Fibroblast of skin of left quadriceps (primary cell): ENCODE measurements at places on chromosomes 1 and 21.

- no peak for DNase-seq
Measured at GRCh38 chr1:152870831-152871730, 7.0 kb upstream of the SMCP start.

- DNase-seq: no peak
Measured at GRCh38 chr1:47388891-47389238, 27.2 kb upstream of the FOXE3 start.

DNA sequence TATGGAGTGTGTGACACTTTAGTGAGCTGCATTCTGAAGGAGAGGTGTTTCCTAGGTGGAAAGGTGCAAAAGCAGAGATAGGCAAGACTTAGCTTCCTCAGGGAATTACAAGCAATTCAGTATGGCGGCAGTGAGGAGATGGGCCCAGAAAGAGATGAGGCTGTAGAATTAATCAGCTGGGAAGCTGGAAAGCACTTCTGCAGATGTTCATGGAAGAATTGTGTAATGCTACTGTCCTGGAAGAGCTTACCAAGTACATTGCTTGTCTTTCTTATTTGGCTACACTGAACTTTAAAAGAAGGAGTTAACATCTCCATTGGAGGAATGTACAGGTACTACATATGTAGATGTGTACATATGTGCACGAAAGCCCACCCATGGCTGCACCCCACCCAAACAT, 103.7 kb upstream of the DPT start:
- no peak for DNase-seq

DNA sequence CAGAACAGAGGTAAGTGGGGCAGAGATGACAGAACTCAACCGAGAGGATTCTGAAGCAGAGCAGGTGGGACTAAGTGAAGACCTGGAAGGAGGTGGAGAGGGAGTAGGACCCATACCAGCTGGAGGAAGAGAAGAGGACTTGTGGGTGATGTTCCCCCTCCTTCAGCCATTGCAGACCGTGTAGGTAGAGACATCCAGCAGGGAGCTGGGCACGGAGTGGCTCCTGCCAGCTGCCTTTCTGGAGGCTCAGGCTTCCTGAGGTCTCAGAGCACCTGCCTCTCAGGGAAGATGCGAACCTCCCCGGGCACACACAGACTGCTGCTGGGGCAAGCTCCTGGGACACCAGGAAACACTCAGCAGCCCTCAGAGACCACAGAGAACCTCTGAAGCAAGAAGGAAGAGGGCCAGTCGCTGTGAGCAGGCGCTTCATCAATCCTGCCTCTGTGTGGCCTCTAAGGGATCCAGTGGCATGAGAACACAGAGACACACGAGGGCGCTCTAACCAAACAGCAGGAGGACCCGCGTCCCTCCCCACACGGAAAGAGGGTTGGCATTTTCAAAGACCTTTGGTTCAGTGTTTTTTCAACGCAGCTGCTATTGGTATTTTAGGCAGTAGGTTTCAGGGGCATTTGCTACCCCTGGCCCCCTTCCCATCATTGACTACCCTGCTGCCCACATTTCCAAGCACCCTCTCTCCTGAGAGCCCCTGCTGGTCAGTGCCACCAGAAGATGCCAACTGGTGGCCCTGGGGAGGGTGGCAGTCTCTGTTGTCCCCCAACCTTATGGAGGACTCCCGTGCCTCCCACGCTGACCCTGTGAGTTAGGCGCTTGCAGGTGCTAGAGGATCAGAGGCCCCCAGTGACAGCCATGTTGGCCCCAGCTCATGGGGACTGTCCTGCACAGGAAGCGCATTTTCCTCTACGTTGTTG, 89.6 kb upstream of the EDN2 start:
- peak; percentile 68 for DNase-seq

DNA sequence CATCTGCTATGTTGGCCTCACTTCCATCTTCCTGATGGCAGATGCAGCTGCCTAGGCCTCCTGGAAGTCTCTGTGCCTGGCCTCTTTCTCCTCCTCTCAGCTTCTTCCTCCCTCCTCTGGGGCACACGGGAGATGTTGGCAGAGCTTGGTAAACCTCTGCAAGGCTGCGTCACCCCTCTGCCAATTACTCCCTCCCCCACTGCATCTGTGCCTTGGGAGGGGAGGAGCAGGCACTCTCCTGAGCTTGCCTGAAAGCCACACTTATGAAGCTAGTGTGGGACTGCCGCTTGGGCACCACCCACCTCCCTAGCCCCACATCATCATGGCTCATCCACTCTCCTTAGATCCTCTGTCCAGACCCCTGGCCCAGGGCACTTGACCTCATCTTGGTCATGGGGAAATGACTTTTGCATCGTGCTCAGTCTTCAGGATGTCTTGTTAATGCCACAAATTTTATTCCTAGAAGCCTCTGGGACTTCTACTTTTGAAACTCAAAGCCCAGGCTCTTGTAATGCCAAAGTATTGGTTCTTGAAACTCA, 7.3 kb upstream of the TMEM51 start:
- no peak for DNase-seq

DNA sequence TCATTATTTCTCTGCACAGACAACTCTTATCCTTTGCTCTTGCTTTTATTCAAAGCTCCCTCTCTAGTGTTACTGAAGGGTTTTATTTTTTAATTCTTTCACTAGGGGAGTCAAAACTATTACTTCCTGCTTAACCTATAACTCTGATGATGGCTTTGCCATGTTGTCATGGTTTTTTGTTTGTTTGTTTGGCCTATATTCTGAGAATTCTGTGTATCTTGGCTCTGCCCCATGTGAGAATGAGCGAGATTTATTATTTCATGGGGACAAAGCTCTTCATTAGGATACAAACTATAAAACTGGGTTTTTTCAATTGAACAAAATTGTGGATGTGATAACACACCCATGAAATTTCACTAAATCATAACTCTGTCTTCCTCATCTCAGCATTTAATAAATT, 190.5 kb upstream of the C1orf105 start:
- no peak for DNase-seq

DNA sequence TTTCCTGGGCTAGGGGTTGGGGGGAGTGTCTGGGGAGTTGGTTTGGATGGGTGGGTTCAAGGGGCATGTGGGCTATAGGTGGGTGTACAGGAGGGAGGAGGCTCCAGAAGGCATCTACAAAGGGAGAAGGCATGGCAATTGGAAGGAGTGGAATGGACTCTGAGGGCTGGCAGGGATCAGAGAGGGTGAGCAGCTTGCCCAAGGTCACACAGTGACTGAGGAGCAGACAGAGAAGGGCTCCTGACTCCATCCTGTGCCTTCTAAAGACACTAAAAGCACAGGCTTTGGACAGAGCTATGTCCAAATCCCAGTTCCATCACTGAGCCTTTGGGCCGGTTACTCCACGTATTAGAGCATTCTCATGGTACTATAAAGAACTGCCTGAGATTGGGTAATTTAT, 151.8 kb downstream of the PTPRU start:
- no peak for DNase-seq

DNA sequence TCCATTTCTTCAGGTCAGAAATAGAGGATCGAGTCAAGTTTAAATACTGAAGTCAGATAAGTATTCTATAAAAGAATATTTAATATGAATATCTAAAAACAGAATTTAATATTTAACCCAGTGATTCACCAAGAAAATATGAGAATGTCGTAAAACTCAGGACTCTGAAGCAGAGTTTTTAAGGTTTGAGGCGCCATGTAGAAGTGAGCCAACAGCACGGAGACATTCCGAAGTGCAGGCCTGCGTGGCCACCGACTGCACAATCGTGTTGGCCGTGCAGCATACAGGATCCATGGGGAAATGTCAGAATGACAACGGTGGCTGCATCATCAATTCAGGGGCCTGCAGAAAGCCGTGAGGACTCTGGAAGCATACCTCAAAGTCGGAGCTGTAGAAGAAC, 23.4 kb downstream of the MRAP start:
- DNase-seq: no peak

GRCh38 chr21:39319814-39320332, 6.4 kb upstream of the BRWD1 start:
- DNase-seq: no peak

GRCh38 chr21:15729346-15729673, 472 bp upstream of the USP25 start:
- no peak for DNase-seq

GRCh38 chr1:168762473-168762872, 33.5 kb upstream of the DPT start:
- no peak for DNase-seq
